NCI-H1105 (cell line): ENCODE measurements at places on chromosomes 1 and 21.

DNA sequence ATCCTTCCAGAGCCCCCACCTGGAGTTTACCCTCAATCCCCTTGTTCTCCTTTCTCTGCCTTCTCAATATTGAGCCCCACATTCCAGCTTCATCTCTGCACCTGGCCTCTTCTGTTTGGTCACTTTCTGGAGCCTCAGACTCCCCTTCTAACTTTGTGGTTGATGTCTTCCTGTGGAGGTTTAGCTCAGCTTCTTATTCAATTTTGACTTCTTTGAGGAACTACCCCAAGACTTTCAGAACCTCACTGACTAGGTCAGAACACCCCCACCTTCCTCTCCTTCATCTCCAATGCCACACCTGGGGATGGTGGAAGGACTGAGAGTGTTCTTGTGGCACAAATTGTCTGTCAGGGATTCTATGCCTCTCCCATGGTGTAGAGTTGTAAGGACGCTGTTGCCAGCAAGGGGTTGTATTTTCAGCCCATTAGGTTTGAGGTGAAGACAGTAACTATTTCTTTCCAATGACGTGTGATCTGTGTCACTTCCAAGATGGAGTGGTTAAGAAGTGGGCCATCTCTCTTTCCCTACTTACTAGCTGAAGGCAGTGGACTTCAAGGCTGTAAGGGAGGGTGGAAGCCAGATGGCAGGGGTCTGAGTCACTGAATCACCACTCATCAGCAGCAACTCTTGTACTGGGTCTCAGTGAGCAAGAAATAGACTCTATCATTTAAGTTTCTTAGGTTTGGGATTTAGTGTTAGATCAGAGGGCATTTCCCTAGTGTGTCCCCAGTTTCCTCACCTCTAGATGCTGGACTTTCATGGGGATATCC, 80.6 kb downstream of the PAPPA2 start:
- DNase-seq = no peak

DNA sequence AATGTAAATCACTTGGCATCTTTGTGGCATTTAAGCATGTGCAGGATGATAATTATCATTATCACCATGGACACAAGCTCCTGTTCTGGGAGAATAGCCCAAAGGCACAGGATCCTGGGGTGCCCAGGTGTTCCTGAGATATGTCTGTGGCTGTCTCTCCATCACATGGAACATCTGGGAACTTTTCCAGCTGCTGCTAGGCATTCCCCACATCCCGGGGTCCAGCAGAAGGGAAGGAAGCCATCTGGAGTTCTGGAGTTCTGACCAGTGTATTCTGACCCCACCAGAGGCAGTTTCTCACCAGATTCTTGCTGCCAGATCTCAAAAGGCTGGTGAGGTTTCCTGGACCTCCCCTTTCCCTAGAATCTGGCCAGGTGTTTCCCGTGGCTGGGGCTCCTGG, 259.7 kb upstream of the VAMP3 start:
- DNase-seq = no peak

DNA sequence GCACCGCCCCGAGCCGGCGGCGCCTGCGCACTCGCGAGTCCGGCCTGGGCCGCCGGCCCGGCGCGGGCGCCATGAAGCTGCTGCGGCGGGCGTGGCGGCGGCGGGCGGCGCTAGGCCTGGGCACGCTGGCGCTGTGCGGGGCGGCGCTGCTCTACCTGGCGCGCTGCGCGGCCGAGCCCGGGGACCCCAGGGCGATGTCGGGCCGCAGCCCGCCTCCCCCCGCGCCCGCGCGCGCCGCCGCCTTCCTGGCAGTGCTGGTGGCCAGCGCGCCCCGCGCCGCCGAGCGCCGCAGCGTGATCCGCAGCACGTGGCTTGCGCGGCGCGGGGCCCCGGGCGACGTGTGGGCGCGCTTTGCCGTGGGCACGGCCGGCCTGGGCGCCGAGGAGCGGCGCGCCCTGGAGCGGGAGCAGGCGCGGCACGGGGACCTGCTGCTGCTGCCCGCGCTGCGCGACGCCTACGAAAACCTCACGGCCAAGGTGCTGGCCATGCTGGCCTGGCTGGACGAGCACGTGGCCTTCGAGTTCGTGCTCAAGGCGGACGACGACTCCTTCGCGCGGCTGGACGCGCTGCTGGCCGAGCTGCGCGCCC, at the start of gene B3GALT6:
Gene B3GALT6, plus strand, starts transcription at position 30 of the 588 bp plus-strand sequence. Its CDS starts 42 bp downstream, at position 72.
- no peak for DNase-seq

DNA sequence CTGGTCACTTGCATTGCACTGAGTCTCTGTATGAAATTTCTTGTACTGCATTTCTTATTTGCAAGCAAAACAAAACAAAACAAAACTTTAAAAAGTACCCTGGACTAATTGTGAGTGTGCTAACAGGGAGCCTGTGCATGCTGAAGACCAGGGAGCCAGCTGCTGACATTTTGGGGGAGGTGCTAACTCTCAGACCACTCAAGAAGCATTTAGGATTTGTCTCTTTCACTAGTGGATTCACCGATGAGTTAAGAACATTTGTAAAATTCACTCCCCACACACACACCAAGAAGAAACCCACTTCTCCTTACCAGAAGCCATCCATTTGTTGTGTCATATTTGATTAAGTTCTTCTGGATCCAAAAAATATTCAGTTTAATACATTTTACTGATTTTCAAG, 95.7 kb upstream of the C1orf105 start:
- DNase-seq = no peak

DNA sequence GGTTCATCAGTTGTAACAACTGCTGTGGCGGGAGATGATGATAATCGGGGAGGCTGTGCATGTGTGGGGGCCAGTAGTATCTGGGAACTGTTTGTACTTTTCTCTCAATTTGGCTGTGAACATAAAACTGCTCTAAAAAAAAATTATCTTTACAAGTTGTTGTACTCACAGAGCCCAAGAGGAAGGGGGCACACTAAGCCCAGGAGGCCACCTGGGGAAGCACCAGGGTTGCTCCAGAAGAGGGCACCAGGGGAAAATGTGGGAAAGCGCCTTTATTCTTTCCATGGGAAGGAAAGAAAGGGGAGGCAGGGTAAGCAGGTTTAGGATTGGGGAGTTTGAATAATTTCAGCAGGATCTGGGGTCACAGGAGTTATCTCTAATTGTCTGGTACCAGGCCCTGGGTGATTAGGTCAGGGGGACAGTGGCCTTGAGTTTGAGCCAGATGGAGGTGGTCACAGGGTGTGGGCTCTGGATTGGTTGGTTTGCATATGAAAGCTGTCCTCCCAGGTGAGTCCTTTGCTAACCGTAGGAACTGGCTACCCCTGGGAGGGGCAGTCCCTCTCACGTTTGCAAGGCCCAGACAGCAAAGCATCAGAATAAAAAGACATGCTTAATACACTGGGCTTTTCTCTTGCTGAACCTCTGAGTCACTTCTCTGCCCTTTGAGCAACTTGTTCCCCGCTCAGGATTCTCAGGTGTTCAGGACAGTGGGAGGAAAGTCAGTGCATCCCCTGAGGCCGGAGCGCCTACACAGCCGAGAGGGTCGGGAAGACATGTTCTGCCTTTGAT, 11.2 kb downstream of the MYOC start:
- DNase-seq = no peak

DNA sequence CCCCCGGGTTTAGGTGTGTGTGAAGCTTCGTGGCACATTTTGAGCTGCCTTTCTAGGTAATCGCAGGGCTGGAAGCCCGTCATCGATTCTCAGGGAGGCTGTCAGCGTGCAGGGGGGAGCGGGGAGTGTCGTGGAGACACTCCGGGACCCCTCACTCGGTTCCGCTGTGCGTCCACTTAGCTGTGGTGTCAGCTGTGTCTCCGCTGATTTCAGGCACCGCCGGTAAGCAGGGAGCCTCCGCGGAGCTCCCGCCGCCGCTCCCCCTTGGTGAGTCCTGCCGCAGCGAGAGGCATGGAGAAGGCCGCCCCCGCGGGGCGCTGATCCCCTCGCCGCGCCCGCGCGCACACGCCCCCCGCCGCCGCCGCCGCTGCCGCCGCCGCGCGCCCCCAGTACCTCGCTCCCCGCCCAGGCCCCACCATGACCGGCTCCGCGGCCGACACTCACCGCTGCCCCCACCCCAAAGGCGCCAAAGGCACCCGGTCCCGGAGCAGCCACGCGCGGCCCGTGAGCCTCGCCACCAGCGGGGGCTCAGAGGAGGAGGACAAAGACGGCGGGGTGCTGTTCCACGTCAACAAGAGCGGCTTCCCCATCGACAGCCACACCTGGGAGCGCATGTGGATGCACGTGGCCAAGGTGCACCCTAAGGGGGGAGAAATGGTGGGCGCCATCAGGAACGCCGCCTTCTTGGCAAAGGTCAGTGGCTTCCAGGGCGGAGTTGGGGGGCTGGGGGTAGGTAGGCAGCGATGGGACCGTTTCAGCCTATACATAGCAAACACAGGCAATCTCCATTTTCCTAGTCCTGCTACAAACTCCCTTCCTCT, 995 bp downstream of the VASH2 start:
- DNase-seq = no peak

GRCh38 chr1:223083831-223084230, 59.2 kb downstream of the TLR5 start:
- peak; percentile 43 for DNase-seq

- no peak for DNase-seq
These were observed 27.5 kb upstream of the SLAMF6 start for GRCh38 chr1:160550572-160551034.

DNA sequence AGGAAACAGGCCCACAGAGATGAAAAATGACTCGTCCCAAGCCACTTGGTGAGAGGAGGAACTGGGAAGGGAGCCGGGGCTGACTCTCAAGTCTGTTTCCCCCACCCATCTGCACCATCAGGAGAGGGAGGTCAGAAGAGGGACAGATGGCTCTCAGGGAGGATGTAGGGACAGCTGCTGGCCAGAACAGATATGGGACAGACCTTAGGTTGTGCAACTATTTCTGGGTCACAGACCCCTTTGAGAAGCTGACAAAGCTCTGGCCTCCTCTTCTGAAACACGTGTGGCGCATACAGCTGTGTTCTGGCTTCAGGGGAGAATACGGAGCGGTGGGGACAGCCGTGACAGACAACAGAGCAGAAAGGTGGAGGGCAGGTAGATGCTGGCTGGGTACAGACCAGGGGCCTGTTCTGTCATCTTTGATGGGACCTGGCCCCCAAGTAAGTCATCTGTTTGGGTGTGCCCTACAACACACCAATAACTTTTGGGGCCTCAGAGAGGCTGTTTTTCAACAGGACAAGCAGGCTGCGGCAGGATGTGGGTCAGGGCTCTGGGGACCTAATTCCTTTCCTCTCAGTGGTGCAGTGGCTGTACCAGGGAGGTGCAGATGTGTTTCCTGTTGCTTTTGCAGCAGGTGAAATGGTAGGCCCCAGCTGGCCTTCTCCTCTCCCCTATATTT, 7.3 kb downstream of the SH3BGRL3 start:
- DNase-seq = no peak

GRCh38 chr1:60916906-60917305, 165.5 kb upstream of the NFIA start:
- no peak for DNase-seq

DNA sequence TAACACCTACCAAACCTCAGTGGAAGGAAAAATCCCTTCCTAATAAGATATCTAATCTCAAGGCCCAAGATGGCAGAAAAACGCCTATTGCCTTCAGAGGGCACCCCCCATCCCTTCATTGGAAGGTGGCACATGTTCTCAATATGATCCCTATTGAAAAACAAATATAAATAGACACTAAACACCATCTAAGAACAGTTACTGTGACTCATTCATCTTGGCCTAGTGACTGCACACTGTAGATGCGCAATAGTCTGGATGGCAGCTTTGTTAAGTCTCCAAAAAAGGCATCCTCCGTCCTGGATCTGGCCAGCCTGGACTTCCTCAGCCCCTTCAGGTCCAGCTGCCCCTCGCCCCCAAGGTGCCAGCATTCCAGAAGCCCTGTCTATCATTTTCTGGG, 121.9 kb downstream of the CAPN8 start:
- no peak for DNase-seq

DNA sequence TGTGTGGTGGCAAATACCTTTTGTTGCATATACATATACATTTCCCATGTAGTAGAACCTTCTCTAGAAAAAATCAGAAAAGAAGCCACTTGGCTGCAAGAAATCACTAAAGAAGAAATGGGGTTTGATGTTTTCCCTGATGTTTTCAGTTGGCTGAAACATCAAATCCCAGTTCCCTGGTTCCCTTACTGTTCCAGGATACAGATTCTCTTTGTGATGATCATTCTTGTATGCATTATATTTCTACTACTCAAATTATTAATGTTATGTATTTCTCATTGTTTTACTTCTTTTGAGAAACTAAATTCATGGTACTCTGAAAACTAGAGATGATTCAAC, 7.6 kb downstream of the RNU1-2 start:
- DNase-seq = no peak

GRCh38 chr1:37238364-37239224, 204.3 kb upstream of the GRIK3 start:
- no peak for DNase-seq

GRCh38 chr1:207502726-207503125, 6.8 kb downstream of the CR1 start:
- DNase-seq = no peak

DNA sequence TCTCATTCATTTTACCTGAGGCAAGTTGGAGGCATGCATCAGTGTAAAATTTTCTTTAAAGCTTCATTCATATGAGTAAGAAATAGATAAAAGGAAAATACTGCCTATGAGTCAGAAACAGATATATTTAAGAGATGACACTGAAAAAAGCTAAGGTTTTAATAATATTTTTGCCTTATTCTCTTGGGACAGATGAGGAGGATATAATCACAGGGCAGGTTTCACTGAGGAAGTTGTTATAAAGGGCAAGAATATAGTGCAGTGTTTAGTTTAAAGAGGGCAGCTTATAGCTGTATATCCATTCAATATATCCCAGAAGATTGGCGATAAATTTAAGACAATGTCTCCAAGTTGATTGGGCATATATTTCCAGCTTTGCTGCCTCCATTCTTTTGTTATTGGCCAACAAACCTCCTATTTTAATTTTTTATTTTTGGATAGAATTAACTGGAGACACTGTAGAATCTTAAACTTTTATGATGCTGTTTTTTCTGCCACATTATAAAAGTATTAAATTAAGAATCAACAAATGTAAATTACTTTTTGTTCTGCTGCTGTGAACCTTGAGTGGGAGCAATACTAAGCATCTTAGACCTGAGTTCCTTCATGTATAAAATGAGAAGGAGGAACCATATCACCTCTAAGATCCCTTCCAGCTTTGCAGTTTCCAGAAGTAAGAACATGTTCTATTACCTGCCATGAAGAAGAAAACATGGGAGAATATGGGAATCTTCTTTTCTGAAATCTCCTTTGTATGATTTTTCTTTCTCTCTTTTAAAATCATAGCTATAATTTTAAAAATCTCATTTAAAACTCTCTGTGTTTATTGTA, 171.6 kb downstream of the S1PR1 start:
- no peak for DNase-seq

DNA sequence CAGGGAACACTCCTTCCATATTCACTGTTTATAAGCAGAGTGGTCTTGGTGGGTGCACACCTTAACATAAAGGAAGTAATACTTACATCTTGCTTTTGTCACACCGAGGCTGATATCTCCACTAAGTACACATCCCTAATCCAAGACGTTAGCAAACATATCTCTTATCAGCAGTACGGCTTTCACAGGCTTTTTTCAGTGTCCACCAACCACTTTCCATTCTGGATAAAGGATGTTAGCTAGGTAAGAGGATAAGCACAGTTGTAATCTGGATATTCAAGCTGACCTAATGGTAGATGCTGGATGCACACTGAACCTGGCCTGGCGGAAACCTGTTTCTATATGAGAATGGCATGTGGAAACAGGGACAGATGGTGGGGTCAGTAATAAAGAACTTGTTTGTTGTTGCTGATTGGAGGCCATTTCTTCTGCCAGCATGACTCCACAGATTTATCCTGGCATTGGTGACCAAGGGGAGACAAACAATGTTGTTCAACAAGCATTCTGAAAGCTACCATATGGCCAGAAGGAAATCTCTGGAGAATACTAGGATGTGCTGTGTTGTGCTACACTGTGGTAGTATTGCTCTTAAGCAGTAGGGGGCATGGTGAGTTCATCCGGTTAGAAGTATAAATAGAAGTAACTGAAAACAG, 416.4 kb downstream of the PTBP2 start:
- DNase-seq = peak; percentile 59
